ENCODE measurements at places on chromosomes 4 and X.

GRCh38 chrX:31608638-31609037 lies 536.8 kb upstream of the FTHL17 start:
- DNase-seq: no peak

GRCh38 chr4:8198906-8199593 lies at the start of gene SH3TC1:
Gene SH3TC1 (plus strand): TSS chr4:8199290. CDS start chr4:8205195, 5,905 bp downstream.
- DNase-seq: peak; percentile 73

GRCh38 chr4:144090744-144091143 lies 49.8 kb downstream of the GYPA start:
- no peak for DNase-seq

DNA sequence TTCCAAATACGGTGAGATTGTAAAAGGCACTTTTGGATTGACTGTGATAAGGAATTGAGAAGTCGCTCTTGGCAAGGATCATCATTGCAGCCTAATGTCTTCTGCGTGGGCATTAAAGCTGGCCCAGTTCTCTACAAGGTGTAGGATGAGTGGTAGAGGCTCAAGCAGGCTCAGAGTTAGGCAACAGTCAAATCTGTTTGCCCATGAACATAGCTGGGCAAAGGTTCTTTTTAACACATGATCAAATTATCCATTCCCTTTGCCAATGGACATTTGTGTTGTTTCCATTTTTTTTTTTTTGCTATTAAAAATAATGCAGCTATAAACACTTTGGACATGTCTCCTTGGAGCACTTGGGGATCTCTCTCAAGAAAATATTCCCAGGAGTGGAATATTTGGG lies 229.1 kb upstream of the FAT1 start:
- no peak for DNase-seq

- no peak for DNase-seq
These were observed 37.8 kb downstream of the CYTL1 start for GRCh38 chr4:4981427-4981826.

DNA sequence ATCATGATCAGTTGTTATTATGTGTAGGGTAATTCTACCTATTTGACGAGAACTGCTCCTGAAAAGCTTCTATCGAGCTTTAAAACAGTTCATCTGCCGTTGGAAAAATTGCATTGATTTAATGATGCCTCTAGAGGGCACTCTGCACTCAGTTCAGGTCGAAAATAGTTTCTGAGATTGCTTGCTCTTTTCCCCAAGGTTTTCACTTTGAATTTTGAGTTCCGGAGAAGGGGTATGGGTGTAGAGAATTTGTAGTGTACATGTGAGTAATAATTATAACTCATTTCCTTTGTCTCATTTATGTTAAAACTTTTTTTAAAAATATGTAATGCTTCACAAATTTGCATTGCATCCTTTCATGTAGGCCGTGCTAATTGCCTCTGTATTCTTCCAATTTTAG lies 28.4 kb upstream of the TNIP3 start:
- peak; percentile 14 for DNase-seq

DNA sequence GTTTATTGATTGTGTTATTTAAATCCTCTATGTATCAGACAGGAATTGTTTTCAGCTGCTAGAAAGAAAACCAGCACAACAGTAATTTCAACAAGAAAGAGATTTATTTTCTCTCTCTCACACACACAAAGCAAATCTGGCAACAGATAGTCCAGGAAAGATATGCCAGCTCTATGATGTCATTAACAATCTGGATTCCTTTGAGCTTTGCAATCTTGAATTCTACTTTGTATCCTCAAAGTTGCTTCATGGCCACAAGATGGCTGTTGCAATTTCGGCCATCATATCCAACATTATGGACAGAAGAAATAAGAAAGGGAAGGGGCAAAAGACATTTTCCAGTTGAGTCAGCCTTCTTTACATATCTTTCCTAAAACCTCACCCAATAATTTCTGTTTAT lies 19.8 kb upstream of the FMR1 start:
- DNase-seq: no peak

- no peak for DNase-seq
These were observed 5.8 kb downstream of the FOXP3 start for GRCh38 chrX:49258749-49259124.

DNA sequence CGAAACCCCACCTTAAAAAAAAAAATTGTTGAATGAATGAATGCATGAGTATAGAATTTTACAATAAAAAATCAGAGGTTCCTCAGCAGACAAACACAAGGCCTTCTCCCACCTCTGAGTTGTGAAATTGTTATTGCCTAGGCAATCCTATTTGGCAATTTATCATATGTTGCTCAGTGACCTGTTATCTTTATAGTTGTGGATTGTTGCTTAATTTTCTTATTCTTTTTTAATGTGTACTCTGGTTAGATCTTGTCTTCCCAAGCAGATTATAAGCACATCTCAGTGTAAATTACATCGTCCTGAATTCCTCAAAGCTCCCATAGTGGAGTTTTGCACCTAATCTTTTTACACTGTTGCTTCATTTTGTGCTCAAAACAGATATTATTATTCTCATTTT lies 71.9 kb downstream of the RBM47 start:
- no peak for DNase-seq

- no peak for DNase-seq
These were observed 92.9 kb upstream of the EDNRA start for GRCh38 chr4:147388018-147388417.

DNA sequence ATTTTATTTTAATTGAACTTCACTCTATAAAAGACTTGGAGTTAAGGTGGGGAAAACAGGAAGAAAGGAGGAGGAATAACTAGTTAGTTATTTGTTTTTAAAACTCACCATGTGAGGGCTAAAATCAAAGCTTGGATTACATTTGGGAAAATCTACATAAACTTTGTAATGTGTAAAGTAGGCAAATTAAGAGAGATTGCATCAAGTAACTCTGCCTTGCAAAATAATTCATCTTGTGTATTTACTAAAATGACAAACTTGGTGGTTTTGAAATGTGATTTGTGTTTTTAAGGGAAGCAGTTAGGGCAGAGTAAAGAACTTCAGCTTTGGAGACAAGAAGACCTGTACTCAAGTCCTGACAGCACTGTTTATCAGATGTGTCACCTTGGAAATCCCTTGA lies 43.3 kb upstream of the RASSF6 start:
- DNase-seq: no peak

DNA sequence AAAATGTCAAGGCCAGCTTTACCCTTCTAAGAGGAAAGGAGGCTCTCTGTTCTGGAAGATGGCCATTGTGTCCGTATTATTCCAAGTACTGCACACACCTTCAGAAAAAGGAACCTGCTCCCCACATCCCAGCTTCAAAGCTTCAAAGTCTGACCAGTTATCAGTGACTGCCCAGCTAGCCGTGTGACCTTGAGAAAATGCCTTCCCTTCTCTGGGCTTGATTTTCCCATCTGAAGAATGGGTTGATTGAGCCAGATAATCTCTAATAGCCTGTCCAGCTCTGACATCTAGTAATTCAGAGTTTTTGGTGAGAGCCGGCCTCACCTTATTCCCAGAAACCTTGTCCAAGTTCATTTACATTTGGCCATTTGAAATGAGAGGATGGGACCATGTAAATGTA lies 3.0 kb downstream of the LONRF3 start:
- no peak for DNase-seq

GRCh38 chr4:26294904-26295303 lies 25.9 kb upstream of the RBPJ start:
- no peak for DNase-seq

DNA sequence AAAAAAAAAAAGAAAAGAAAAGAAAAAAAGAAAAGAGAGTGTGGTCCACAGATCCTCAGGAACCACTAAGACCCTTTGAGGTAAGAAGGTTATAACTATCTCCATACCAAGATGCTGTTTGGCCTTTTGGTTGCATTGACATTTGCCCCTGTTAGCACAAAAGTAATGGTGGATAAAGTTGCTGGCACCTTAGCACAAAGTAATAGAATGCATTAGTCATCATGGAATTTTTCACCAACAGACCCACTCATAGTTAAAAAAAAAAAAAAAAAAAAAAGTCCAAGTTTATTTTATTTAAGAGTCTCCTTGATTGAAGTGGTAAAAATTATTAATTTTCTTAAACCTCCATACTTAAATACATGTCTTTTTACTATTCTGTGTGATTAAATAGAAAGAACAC lies 78.4 kb upstream of the RBPJ start:
- no peak for DNase-seq

DNA sequence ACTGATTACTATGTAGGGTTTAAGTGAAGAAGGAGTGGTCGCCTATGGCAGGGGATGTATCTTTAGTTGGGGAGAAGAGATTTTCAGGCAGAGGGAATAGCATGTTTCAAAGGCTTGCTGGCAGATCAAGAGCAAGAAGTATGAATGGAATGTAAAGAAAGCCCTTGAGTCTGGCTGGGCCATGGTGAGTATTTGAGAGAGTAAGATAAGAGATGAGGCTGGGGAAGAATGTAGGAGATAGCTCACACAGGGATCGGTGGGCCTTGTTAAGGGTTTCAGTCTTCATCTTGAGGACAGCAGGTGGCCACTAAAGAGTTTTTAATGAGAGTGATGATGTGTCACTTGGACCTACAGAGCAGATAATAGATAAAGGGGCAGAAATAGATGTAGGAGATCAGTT lies 319.1 kb upstream of the RPS6KA3 start:
- no peak for DNase-seq

- DNase-seq: no peak
These were observed 23.8 kb downstream of the IQCM start for GRCh38 chr4:149791851-149792250.

DNA sequence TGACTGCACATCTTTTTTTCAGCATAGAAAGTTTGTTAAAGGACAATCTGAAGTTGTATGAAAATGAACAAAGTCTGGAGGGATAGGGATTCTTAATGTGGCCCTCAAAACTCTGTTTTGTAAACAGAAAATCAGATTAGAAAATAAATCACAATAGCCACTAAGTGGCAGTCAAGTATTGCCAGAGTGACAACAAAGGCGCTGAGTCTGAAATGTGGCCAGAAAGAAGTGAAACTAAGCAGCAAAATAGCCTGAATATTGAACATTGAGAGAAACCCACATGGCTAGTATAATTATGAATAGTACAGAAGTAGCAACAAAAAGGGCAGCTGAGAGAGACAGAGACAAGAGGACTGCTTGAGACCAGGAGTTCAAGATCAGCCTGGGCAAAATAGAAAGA lies 81.1 kb upstream of the CT45A1 start:
- no peak for DNase-seq

DNA sequence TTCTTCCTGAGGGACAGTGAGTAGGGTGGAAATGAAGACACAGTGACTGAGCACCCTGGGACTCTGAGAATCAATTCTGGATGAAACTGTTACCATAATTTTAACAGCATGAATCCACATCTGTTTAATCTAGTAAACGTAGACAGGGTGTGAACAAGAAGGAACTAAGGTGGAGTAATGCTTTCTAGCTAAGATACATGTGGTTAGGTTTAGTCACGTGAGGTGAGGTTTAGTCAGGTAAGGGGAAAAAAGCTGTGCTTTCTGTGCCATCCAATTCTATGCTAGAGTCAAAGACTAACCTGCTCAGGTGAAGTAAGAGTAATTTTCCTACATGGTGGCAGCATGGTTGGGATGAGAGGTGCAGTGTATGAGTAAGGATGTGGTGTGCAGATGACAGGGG lies 54.0 kb upstream of the C4orf54 start:
- DNase-seq: no peak

DNA sequence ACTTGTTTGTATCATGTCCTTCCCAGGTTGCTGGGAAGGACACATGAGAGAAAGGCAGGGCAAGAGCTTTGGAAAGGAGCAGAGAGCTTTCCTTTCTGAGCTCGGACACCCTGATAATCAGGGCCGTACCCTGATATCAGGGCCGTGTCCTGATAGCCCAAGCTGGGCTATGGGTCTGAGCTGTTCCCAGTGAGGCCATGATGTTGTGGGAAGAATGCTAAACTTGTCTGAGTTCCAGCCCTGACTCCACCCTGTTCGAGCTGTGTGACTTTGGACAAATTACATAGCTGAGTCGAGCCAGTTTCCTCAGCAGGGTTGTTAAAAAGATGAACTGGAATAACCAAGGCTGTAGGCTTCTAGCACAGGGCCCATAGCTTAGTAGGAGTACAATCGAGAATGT lies 3.3 kb upstream of the CXCR3 start:
- no peak for DNase-seq

GRCh38 chr4:189090174-189090814 lies 850.4 kb upstream of the FRG1 start:
- DNase-seq: no peak

All from SW 1271 (cell line).